ENCODE measurements at places on chromosomes 11 and 22.

- peak; percentile 93 for DNase-seq
Measured at GRCh38 chr11:76885390-76886097, 24.8 kb downstream of the ACER3 start.

GRCh38 chr22:40044870-40045834, 50.4 kb downstream of the FAM83F start:
- no peak for DNase-seq

- DNase-seq = no peak
Measured at GRCh38 chr22:30282616-30283046, 6.7 kb downstream of the CASTOR1 start.

DNA sequence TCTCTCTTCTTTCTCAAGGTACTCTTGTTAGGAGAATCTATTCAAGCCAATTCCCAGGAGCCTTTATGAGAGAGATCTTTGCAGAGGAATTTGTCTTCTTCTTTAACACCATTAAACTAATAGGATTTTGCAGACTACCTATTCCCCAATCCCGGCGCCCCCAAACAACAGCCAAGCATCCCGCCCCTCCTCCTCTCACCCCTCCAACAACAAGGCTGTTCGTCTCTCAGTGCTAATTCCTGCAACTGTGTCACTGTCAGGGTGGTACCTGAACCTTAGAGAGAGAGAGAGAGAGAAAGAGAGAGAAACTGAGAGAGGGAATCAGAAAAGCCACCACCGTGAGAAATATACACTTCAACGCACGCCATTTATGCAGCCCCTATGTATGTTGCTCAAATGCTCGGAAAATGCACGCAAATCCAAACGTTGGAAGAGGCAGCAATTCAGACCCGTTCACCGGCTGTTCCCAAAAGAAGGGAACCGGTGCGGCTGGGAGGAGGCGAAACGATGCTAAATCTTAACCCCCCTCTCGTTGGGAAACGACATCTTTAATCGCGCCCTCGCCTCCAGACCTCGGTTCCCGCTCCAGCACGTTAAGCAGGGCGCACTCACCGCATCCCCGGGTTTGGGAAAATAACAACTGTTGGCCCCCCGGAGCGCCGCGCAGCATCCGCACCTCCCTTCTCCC, 961 bp downstream of the KCNA4 start:
- no peak for DNase-seq

- DNase-seq = no peak
Measured at GRCh38 chr11:26851291-26851690, 129.4 kb upstream of the SLC5A12 start.

- DNase-seq = no peak
Measured at GRCh38 chr11:59418156-59418555, 8.1 kb downstream of the OR5A2 start.

- no peak for DNase-seq
Measured at GRCh38 chr22:45786726-45787125, 115.1 kb downstream of the ATXN10 start.

DNA sequence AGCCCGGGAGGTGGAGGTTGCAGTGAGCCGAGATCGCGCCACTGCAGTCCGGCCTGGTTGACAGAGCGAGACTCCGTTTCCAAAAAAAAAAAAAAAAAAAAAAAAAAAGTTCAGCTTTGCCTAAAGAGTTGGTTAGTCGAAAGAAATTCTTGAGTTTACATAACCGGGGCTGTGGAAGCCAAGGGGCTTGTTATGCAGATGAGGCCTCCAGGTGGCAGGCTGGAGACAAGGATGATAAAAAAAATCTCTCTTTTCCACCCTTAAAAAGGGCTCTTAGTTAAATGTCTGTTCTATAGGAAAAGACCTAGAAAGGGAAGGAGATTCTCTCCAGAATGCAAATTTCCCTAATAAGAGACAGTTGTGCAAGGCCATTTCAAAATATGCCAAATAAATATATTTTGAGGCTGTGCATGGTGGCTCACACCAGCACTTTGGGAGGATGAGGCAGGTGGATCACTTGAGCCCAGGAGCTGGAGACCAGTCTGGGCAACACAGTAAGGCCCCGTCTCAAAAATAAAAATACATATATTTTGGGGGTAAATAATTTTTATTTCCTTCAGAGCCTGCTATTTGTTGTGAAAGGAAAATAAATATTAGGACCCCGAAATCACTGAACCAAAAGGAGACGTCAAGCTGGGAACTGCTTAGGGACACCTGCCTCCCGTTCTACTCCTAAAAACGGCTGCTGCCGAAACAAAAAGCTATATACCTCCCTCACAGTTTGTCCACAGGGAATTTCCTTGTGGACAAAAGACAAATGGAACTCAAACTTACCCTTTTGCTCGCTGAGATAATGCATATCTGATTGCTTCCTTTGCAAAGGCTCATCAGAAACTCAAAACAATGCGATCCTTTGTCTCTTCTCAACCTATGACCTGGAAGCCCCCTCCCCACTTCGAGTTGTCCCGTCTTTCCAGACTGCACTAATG, 2.4 kb upstream of the IFITM2 start:
- DNase-seq = peak; percentile 33

DNA sequence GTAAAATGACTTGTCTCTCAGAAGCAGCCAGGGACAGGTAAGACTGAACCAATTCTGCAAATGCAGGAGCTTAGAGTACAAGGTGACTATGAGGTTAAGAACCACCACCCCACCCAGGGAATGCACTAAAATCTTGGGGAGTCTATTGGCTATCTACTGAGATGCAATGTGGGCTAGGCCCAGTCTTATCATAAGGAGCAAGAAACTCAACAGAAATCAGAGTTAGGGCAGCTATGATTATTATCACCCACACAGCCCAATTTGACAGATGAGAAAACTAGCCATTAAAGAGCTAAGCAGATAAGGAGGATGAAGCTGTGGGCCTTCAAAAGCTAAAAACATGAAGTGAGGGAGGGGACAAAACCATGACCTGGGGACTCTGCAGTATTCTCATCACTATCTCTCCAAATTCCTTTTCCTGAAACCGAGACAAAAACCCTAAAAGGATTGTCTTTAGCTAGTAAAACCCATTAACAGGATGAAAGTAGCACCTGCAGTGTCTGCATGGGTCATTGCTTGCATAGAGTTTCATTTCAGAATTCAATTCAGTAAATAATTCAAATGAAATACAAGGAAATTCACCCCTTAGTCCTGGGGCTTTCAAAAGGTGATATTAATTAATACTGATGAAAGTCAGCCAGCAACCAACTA, 68.8 kb upstream of the USP47 start:
- no peak for DNase-seq
